Kidney capillary endothelial cell (primary cell): ENCODE measurements at places on chromosomes 7 and 10.
A peak's percentile ranks its signal among the peaks of the same experiment; 100 is the strongest.

DNA sequence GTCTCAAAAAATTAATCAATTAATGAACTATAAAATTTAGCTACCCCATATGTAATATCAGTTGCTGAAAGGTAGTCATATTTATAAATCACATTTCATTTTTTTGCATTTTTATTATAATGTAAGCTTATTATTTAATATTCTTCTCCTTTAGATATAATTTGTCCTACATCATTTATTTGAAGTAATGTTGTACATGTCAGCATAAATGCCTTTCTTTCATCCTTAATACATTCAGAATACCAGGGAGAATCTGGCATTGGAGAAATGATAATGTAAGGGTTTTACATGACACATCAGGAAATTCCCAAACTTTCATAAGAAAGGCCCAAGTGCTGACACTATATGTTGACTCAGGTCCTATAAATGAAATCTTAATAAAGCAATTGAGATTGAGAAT, 742.1 kb downstream of the CNTNAP2 start:
- DNase-seq, result no peak

- no peak for DNase-seq
Measured at GRCh38 chr10:49114718-49115014, 656 bp downstream of the VSTM4 start.

GRCh38 chr7:67463983-67464382, 467.4 kb downstream of the TYW1 start:
- no peak for DNase-seq

DNA sequence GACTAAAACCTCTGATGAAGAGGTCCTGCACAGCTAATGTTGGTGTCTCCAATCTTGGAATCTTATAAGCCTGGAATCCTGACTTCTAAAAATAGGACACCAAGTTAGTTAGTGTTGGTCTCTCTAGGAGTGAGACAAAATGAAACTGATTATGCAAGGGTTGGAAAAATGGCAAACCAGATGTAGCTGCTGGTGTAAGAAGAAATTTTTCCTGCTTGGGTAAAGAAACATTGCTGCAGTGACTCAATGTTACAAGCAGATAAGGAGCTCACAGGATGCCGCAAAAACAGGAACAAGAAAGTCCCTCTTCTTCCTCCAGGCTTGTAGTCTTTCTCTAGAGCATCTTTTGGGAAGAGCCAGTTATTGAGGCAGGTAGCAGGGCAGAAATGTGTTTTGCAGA, 449.0 kb downstream of the ETV1 start:
- DNase-seq, result no peak

GRCh38 chr10:29007748-29008610, 280.9 kb upstream of the LYZL1 start:
- DNase-seq, result no peak

GRCh38 chr10:114748241-114748640, 73.3 kb upstream of the FHIP2A start:
- no peak for DNase-seq

DNA sequence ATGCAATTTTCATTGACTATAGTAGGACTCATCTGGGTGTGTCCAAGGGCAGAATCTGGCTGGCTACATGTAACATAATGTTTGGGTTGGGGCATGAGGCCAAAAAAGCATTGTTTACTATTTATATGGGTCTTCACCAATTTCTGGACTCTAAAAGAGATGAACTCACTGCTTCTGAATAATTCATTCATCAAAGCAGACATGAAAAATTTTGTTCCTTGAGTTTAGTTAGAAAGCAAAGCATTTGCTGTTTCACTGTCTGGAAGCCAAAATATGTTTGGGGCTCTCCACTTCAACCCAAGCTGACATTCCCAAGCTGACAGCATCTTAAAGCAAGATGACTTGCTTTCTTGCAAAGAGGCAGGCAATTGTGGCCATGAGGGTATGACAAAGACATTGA, 670.6 kb downstream of the SUGCT start:
- no peak for DNase-seq

DNA sequence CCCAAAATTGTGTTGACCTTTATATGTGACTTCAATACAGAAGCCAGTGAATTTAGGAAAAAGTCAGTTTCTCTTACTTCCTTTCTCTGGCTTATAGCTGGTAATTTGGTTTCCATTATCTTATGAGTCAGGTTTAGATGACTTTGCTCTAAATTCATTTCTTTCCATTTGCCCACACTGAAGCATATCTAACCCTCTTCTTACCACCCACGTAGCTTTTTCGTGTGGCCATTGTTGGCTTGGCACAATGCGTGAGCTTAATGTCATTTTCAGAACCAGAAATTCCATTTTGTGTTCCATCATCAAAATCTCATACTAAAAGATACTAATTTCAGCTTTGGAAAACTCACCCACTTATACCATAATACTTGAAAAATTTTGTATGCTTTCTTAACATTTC, 271.2 kb downstream of the INHBA start:
- no peak for DNase-seq

GRCh38 chr7:52648872-52649271, 386.6 kb upstream of the POM121L12 start:
- DNase-seq, result no peak

DNA sequence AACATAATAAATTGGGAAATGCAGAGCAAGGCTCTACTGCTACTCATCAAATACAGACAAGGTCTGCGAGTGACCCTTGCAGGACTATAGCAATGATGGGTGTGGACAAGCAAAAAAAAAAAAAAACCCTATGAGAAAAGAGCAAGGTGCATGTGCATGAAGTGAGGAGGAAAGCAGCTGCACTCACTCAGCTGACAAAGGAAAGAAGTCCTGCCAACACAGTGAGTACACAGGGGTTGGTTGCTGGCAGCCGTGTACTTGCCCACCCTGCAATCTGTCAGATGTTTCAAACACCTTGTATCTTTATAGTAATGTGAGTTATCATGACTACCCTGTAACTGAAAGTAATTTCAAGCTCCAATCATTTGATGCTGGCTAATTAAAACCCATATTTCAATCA, 20.5 kb downstream of the CHCHD3 start:
- DNase-seq, result no peak

- no peak for DNase-seq
Measured at GRCh38 chr7:16067711-16068110, 353.6 kb downstream of the CRPPA start.

DNA sequence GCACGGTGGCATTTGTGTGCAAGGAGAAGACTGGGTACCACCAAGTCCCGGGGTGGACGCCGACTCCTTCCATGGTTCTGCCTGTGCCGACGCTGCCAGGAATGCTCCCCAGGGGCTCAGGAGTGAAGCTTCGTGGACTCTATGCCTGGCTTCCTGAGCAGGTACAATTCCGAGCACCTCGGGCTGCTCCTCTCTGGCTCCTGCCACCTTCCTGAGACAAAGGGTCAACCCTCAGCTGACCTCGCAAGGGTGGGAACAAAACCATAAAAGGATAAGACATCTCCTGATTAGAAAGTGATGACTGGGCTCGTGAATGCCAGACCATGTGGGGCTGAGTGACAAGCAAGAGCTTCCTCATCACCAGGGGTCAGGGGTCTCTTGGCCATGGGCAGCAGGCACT, 31.8 kb downstream of the CALML3 start:
- DNase-seq, result no peak

GRCh38 chr7:47478017-47478344, 103.9 kb downstream of the TNS3 start:
- DNase-seq, result no peak

- no peak for DNase-seq
Measured at GRCh38 chr10:70362328-70362727, 20.1 kb downstream of the LRRC20 start.

DNA sequence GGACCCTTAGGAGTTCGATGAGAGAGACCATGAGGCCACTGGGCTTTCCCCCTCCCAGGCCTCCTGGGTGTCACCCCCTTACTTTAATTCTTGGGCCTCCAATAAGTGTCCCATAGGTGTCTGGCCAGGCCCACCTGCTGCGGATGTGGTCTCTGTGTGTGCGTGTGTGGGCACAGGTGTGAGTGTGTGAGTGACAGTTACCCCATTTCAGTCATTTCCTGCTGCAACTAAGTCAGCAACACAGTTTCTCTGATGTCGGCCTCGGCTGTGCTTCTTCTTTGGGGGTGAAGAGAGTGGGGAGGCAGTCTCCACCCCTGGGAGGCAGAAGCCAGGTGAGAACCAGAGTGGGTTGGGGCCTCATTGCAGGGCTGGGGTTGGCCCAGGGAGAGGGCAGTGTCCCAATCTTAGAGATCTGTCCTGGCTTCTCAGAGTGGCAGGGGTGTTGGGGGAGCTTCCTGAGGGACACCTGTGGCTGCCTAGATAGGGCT, 1.5 kb downstream of the PVRIG start:
- no peak for DNase-seq

- peak; percentile 87 for DNase-seq
Measured at GRCh38 chr10:6163364-6164270, 39.1 kb upstream of the PFKFB3 start.

GRCh38 chr10:122974543-122975064, 5.6 kb upstream of the PSTK start:
- no peak for DNase-seq

- peak; percentile 50 for DNase-seq
Measured at GRCh38 chr10:112950714-112951358, 789 bp downstream of the TCF7L2 start.

DNA sequence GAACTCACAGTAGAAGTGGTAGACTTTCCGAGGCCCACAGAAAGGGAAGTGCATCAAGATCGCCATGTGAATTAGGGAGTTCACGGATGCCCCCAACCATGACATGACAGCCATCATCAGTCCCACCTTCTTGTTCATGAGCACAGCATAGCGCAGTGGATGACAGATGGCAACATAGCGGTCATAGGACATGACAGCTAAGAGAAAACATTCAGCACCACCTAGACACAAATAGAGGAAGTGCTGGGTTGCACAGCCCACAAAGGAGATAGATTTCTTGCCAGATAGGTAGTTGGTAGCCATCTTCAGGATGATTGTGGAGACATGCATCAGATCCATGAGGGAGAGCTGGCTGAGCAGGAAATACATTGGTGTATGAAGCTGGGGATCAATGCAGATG, 342 bp downstream of the OR2AE1 start:
- no peak for DNase-seq

DNA sequence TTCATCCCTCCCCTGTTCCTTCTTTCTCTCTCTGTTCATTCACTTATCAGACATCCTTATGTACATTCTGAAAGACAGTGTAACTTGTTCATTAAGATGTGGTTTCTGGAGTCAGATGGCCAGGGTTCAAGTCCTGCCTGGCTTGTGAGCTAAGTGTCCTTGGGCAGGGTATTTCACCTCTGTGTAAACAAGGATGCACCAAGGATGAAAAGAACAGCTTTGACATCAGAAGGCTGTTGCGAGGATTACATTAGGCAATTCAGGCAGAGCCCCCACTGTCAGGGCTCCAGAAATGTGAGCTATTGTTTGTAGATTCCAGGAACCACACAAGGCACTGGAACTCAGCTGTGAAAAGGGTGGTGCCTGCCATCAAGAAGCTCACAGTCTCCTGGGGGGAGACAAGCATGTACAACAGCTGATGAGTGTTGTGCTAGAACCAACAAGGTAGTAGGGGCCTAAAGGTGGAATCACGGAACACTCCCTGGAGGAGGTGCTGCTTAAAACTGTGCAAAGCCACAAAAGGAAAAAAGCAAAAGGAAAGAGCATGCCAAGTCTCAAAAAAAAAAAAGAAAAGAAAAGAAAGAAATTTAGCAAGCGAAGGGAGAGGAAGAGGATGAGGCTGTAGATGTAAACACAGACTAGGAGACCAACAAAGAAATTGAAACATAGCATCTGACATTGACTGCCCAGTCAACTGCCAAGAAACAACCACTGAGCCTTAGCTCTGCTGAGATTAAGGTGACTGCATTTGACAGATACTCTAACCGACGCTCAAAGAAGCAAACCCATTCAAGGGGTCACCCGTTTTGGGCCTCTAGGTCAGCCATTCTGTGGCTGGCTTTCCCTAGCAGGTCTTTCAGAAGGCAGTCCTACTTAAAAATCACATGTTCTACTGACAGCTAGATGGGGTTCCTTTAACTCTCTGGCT, 12.5 kb downstream of the PDLIM1 start:
- DNase-seq, result no peak

DNA sequence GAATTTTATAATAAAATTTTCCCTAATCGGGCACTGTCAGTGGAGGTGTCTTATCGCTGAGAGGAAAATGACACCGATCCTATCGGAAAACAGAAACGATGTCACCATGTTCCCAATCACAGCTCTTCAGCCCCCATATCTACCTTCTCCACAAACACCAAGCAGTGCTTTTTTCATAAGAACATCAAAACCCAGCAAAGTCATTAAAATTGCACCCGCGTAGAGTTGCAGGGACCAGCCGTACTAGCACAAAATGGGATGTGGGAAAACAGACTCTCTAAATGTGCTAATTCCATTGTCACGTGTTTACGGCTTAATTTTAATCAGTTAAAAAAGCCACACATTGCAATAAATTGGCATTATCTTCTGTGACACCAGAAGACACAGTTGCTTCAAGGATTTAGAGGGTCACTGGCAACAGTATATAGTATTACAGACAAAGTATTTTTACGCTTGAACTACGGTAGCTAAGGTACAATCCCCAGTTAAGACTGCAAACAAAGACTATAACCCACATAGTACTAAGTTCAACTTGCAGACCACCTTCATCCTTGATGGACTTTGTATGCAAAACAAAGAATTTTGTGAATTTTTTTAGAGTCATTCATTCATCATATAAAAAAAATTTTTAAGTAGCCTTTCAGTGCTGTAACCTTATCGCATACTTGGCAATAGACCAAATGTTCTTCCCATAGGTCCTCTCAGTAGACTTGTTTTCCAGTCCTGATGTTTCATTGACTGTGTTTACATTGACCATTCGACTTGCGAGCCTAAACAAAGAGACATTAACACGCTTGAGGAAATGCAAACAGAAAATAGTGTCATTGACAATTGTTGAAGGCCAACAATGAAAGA, 116.0 kb downstream of the VTI1A start:
- DNase-seq, result no peak

DNA sequence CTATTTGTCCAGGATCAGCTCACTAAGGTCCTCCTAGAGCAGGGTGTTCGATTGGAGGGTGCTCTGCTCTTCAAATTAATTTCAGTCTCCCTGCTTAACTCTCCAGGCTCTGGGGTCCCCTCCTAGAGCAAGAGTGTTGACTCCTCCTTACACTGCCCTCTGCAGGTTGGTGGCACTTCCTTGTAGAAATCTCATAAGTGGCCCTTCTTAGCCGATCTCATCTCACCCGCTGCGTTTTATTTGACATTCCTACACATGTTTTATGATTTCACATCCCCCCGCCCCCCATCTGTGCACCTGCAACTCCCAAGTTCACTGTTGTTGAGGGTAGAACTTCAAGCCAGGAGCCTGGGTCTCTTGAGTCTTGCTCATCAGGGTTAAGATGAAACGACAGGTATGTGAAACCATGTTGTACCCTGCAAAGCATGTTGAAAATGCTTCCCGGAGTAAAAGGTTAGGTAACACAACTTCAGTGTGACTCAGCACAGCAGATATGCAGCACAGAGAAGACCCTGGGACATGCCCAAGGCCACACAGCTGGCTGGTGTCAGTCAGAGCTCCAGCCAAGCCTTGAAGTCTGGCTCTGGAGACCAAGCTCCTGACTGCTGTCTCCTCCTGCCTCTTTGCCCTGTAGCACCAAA, 171.2 kb downstream of the PRKAG2 start:
- peak; percentile 32 for DNase-seq

GRCh38 chr7:96217147-96217546, 104.8 kb downstream of the SLC25A13 start:
- DNase-seq, result no peak

- no peak for DNase-seq
Measured at GRCh38 chr10:34191406-34191805, 623.7 kb downstream of the PARD3 start.

- DNase-seq, result no peak
Measured at GRCh38 chr10:48184224-48184623, 90.3 kb downstream of the FRMPD2 start.
